Vagina (tissue), 2 donors: ENCODE measurements at places on chromosomes 12 and 14. TPM values are rescaled to one million over a fixed set of nuclear protein-coding genes. Genes with fewer than 3 reads are reported as not detected.

Gene SAMD15
- total RNA-seq: not detected

Gene KRT6B
- 184 TPM for total RNA-seq

Gene DLST
- 109 TPM for total RNA-seq

Gene STK38L
- 52.8 TPM for total RNA-seq

Gene SLC25A21
- total RNA-seq: 0.49 TPM

Gene SERPINA6
- not detected for total RNA-seq

Gene LBHD2
- not detected for total RNA-seq

Gene POTEG
- not detected for total RNA-seq

Gene PROX2
- not detected for total RNA-seq

Gene CCNT1
- 58.4 TPM for total RNA-seq

Gene CD4
- 14.2 TPM for total RNA-seq

Gene SMIM10L1
- total RNA-seq: 5.4 TPM

Gene TAS2R8
- 0.98 TPM for total RNA-seq

Gene PTPRO
- 0.49 TPM for total RNA-seq

Gene TBC1D30
- total RNA-seq: 3.9 TPM

Gene MDP1
- 32.7 TPM for total RNA-seq

Gene HOXC9
- not detected for total RNA-seq

Gene LRRC74A
- total RNA-seq: not detected

Gene APOF
- total RNA-seq: not detected

Gene MAP3K9
- total RNA-seq: 11.5 TPM

Gene SPIC
- total RNA-seq: not detected

Gene A2M
- total RNA-seq: 274 TPM

Gene C12orf60
- total RNA-seq: 0.74 TPM

Gene CCDC175
- total RNA-seq: not detected

Gene ERBB3
- total RNA-seq: 53.8 TPM

Gene CDCA4
- 15.2 TPM for total RNA-seq

Gene ETFBKMT
- total RNA-seq: 0.98 TPM

Gene MEG3
- 126 TPM for total RNA-seq

Gene CLEC2B
- total RNA-seq: 35.6 TPM

Gene KCNJ8
- 17.2 TPM for total RNA-seq

Gene CCDC85C
- 6.9 TPM for total RNA-seq

Gene GLT8D2
- total RNA-seq: 11.0 TPM

Gene LRRC10
- total RNA-seq: not detected

Gene RNASE3
- total RNA-seq: not detected

Gene MIP
- not detected for total RNA-seq

Gene RPS29
- 3,080 TPM for total RNA-seq

Gene TMPRSS12
- total RNA-seq: not detected

Gene ZFYVE26
- total RNA-seq: 30.2 TPM

Gene CLEC9A
- total RNA-seq: not detected

Gene NEUROD4
- not detected for total RNA-seq

Gene P2RX7
- total RNA-seq: 8.6 TPM

Gene TMEM52B
- not detected for total RNA-seq

Gene KRT81
- not detected for total RNA-seq

Gene OASL
- total RNA-seq: 0.98 TPM

Gene CCDC196
- not detected for total RNA-seq

Gene FOXN4
- not detected for total RNA-seq

Gene RTRAF
- total RNA-seq: 35.4 TPM

Gene NGB
- 1.7 TPM for total RNA-seq

Gene SLC5A8
- total RNA-seq: not detected
